Forelimb muscle (tissue), 1 donor: ENCODE measurements at places on chromosomes 13 and 19. TPM values are rescaled to one million over a fixed set of nuclear protein-coding genes. Genes with fewer than 3 reads are reported as not detected.

ZNF415 gene
- 10.4 TPM for polyA plus RNA-seq

FPR2 gene
- 0.19 TPM for polyA plus RNA-seq

- DNase-seq, result no peak
Observed at GRCh38 chr19:34428549-34429285, 536 bp downstream of the UBA2 start.

DNA sequence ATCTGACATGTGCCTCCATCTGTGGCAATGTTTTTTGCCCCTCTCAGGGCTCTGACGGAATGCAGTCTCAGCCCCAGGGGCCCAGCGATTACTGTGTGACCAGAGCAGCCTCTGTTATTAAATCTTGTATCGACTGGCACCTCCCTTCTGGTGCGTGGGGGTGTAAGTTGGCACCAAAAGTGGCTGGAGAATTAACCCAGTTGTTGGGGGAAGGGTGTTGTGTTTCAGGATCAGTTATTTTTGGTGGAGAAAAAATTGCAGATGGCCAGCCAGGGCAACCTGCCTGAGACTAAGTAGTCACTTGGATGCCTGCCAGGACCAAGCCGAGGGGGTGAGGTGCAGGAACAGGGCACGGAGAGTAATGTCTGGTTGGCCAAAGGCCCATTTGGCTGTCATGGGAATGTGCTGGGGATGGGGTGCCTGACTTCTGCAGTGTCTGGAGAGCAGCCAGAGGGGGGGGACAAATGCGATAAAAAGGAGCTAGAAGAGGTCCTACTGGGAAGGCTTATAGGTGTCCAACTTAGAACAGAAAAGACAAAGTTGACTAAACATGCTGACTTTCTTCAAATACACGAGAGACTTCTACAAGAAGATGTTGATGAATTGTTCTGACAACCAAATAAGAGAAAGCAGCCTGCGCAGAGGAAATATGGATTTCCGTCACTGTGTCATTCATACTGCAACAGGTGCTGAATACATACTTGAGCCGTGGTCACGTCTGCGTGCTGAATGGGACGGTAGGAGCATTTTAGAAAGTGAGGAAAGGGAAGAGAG lies 69.8 kb downstream of the SIAH3 start:
- DNase-seq, result no peak

- no peak for DNase-seq
Observed at GRCh38 chr13:93318534-93319254, 92.1 kb downstream of the GPC6 start.

GRCh38 chr19:50602089-50602422 lies 33.8 kb upstream of the LRRC4B start:
- DNase-seq, result no peak
